ENCODE measurements at places on chromosomes 13 and 19. TPM values are rescaled to one million over a fixed set of nuclear protein-coding genes. Genes with fewer than 3 reads are reported as not detected.
A peak's percentile ranks its signal among the peaks of the same experiment; 100 is the strongest.

GRCh38 chr13:39385621-39386231, 217.3 kb downstream of the LHFPL6 start:
- no peak for DNase-seq

DNA sequence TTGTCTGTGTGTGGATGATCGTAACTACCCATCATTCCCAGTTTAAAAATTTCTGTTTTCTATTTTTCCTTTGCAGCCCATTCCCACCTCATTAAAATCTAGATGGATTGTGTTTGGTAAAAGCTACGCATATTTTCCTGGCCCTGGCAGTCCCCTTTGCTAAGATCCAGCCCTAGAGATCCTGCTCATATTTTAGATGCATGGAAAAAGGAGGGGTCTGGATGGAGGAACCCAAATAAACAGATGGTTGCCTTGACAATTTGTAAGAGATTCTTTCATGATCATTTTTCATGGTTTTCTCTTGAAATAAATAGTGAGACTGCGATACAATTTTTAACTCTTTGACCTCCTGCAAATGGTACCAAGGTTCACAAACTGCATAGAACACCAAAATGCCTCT, 174.4 kb downstream of the SLC7A1 start:
- peak; percentile 39 for DNase-seq

DNA sequence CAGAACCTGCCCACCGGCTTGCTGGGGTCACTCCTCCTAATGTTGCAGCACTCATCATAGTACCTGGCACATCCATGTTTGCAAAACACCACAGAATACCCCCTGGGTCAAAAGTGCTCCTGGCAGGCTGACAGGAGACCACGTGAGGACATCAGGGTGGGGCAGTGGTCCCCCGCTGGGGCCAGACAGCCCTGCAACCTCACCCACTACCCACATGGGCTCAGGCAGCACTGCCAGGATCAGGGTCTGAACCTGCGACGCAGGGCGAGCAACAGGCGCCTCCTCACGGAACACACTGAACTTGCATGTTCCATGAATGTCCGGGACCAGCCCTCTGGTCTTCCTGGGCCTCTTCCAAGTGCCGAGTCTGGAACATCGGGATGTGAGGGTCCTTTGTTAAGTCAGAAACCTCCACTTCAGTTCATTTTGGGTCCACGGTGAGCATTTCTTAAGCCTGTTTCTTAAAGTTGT, 1.4 kb upstream of the SLC7A9 start:
- DNase-seq = no peak

The KRTDAP gene
- polyA plus RNA-seq = not detected

The ZNF723 gene
- not detected for polyA plus RNA-seq

The CAPN12 gene
- polyA plus RNA-seq = 0.92 TPM

- no peak for DNase-seq
These were observed 43.8 kb downstream of the SERP2 start for GRCh38 chr13:44417446-44417845.

DNA sequence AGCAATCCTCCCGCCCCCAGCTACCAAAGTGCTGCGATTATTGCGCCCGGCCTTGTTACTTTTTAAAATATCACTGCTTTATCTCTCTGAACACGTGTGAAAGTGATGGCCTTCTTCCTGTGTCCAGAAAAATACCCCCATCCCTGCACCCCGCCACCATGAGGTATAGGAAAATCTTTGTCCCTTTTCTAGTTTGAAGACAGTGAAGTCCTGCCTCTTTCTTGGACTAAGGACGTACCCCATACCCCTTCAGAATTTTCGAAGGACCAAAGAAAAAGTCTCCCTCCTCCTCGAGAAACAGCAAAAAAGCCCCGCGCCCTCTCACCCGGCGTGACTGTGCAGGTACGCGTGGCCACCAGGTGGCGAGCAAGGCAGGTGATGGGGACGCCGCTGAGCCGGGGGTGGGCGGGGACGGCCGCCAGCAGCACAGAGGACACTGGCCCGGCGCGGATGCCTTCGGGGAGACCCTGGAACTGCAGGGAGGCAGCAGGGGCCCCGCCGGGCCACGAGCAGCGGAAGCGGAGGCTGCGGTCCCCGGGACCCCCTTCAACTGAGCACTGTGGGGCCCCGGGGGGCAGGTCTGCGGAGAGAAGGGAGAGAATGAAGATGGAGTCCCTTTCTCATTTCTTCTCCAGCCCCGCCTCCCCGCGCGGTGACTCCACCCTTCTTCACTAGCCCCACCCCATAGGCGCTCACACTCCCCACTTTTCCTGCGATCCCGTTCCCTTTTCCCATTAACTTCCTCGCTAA, 3.2 kb downstream of the VSIG10L start:
- DNase-seq = no peak
